Neuronal stem cell (in vitro differentiated cells): ENCODE measurements at places on chromosomes 1 and 21.

DNA sequence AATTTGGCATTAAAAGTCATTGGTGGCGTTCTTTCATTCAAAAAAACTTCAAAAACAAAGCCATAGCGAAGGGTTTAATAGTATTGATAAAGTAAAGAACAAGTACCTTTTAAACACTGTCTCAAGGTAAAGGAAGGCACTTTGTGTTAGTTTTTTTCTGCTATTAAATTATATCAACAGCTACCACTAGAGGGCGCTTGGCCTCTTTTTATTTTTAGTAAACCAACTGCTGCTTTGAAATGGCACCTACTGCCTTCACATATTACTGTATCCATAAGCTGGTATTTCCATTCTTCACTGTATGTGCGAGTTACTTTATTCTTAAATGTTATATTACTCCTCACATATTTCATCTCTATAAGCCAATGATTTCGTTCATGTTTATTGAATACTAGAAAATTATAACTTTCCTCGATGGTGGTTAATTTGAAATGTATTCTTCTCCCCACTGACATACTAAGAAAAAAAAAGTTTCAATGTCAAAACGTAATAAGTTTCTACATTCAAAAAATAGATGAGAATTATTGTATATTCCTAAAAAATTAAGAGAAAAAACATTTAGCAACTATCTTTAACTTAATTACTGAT, 125.7 kb upstream of the CXADR start:
- peak; percentile 61 for DNase-seq

DNA sequence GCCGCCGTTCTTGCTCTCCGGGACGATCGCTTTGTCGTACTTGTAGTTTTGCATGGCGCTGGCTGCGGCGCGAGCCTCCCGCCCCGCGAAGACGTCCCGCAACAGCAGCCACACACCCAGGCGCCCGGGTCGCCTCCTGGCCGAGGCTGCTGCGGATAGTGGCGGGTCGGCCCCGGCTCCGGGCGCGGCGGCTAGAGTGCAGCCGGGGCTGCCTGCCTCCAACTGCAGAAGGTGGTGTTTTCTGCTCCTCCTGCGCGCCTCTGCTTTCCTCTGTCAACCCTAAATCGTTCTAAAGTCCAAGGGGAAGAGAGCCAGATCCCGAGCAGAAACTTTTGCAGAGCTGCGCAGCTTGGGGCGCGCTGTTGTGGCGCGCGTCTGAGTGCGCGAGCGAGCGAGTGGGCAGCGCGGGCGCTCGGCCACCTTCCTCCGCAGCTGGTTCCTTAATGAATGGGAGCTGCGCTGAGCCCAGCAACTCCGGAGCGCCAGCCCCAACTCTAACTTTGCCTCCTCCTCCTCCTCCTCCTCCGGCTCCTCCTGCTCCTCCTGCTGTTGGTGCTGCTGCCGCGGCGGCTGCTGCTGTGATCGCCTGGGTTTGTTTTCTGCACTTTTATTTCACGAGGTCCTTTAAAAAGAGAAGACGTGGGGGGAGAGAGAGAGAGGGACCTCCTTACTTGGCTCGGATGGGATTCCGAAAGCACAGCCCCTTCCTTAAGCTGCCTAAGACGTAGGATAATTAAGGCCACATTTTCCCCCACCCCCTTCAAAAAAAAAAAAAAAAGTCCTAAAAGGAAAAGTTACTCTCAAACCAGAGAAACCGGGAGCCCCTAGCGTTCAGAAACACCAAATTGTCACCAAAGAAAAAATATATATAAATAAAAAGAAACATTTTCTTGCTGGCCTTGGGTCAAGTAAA, at the start of gene PLPP3:
TSS of gene PLPP3 (minus strand) at position 601 of the 913 bp plus-strand sequence. CDS start at position 54, 547 bp downstream.
- peak; percentile 85 for DNase-seq

DNA sequence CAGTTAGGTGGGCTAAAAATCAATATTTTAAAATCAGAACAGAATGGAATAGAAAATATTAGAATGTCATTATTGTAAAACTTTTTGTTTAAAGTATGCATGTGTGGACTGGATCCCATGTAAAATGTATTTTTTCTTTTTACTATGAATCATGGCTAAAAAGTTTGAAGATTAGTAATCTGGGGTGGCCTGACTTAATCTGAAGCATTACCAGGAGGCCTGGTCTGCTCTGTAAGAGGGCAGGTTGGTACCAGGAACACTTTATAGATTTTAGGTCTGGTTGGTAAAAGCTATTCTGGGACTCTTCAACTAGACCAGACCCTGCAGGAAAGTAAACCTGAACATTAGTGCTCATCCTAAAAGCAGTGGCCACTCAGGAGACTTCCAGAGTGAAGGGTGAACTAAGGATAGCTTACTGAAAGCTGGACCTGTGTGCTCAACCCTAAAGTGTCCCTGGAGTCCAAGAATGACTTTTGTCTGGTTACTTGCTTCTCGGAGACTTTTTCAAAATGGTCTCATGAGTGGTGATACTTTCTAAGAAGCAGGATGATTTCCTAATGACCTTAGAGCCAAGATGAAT, 16.5 kb downstream of the RGL1 start:
- DNase-seq: no peak

DNA sequence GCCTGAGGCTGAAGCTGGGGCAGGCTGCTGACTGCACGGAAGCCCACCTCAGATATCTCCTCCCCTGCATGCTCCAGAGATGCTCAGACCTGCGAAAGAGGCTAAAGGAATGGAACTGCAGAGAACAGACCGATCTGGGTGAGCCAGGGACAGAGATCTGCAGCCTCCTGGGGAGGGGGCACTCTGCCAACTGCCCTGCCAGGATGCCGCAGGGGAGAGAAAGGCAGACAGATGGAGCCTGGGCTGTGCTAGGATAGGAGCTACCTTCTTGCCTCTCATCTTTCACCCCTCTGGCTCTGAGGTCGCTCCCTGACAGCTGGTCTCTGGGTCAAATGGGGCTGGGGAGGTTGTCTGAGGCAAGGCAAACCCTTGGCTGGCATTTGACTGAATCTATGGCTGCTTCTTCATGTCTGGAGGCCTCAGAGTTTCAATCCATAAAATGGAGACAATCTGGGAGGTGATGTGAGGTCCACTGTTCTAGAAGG, 238.2 kb downstream of the GRIK3 start:
- DNase-seq: no peak

DNA sequence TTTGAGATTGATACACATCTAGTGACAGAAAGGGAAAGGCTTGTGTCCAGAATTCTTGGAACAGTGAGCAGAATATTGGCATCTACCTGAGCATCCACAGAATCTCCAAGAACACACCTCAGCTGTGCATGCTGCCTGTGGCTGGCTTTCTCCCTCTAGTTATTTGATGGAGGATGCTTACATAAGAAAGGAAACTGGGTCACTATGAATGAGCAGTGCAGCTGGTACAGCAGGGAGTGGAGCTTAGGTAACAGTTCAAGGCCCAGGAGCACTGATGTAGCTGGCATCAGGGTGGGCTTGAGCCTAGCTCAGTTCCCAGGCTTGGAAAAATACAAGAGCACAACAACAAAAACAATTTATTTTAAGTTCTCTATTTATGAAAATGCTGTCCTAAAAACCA, 26.3 kb downstream of the RGS8 start:
- DNase-seq: no peak

DNA sequence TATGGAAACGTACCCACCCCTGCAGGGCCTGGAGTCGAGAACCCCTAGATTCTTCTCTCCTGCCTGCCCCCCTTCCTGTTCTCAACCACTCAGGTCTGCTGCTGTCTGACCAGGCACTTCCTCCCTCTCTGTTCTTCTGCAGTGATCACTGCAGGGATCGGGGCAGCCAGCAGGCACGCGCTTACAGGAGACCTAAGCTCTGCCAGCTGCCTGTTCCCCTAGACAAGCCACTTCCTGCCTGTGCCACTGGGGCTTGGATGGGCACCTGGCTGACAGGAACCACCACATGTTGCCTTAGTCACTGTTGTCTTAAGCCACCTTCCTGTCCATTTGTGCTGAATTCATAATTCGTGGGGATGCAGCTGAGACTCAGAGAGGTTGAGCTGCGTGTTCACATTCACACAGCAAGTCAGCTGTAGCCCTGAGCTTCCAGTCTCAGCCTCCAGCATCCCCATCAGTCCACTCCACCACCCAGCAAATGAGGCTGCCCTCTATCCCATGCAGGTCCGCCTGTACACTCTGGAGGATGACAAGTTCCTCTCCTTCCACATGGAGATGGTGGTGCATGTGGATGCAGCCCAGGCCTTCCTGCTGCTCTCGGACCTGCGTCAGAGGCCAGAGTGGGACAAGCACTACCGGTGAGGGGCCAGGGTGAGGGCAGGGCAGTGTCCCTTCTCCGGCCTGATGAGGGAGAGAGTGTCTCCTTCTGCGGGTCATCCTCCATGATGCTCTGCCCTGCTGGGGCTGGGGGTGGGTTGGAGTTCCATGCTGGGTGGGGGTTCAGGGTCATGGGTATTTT, 18.6 kb downstream of the FAM151A start:
- no peak for DNase-seq

- no peak for DNase-seq
Measured at GRCh38 chr1:95304803-95305202, 70.8 kb downstream of the RWDD3 start.

DNA sequence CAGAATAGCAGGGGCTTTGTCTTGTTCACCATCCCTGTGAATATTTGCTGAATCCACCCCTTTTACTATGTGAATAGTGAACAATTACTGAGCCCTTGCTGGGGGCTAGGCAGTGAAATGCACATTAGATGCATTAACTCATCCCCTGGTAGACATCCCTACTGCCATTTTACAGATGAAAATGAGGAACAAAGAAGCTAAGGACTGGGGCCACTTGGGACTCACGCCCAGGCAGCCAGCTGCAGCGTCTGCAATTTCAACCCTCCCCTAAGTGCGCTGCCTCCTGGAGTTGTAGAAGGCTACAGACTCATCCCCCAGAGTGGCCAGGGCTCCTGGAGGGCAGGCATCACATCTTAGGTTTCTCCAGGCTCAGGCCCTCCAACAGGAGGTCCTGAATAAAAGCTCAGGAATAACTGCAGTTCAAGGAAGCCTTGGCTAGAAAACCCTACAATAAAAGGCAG, 31.6 kb downstream of the CAPZB start:
- DNase-seq: no peak

- DNase-seq: no peak
Measured at GRCh38 chr21:39079617-39080016, 103.6 kb downstream of the PSMG1 start.

DNA sequence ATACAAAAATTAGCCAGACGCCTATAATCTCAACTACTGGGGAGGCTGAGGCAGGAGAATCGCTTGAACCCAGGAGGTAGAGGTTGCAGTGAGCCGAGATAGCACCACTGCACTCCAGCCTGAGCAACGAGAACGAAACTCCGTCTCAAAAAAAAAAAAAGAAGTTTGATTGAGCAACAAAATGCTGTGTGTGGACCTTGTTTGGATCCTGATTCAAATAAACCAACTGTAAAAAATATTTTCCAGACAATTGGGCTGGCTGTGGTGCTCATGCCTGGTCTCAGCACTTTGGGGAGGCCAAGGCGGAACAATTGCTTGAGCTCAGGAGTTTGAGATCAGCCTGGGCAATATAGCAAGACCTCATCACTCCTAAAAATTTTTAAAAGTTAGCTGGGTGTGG, 16.8 kb downstream of the PTAFR start:
- no peak for DNase-seq

DNA sequence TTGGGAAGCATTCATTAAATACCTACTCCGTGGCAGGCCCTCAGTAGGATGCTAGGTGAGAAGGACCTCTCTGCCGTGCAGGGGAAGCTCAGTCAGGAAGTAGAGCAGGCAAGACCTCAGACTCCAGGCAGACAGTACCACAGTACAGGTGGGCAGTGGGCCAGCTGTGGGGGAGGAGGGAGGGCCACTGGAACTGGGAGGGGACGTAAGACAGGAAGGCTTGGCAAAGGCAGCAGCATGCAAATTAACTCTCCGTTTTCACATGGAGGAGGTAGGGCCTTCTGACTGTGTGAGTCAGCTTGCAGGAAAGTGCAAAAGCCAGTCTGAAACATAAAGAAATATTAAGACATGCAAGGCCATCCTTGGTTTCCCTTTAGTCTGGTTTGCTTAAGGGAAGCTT, 157.7 kb downstream of the TRIM33 start:
- no peak for DNase-seq

- no peak for DNase-seq
Measured at GRCh38 chr1:180836449-180836848, 76.2 kb upstream of the KIAA1614 start.

GRCh38 chr1:94531664-94532063, 9.9 kb downstream of the F3 start:
- DNase-seq: no peak

DNA sequence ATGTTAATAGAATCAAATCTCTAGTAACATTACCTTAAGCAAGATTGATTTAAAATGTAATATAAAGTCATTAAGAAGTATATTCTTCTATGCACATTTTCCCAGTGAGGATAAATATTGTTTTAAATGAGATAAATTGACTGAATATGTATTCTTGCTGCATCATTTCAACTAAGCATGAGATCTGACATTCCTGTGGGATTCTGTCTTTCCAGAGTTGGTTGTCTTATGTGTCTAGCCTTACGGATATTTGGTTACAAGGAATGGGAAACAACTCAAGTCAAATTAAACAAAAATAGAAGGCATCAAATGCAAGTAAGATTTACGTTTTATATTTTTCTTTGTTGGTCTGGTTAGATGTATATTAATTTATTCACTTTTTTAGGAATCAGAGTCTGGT, 287.5 kb downstream of the PTGER3 start:
- no peak for DNase-seq

DNA sequence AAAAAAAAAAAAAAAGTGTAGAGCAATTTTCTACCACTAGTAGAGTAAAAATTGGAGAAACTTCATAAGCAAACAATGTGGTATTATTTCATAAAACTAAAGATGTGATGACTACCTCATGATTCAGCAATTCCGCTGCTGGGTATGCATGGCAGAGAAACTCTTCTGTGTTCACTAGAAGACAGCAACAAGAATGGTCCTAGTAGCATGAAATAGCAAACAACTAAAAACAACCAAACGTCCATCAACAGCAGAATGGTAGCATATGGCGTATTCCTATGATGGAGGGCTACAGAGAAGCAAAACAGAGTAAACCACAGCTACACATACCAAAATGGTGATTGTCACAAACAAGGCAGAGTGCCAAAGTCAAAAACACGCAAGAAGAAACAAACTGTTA, 18.9 kb downstream of the HTR1D start:
- DNase-seq: no peak

- DNase-seq: no peak
Measured at GRCh38 chr1:91779548-91780021, 106.4 kb downstream of the TGFBR3 start.

DNA sequence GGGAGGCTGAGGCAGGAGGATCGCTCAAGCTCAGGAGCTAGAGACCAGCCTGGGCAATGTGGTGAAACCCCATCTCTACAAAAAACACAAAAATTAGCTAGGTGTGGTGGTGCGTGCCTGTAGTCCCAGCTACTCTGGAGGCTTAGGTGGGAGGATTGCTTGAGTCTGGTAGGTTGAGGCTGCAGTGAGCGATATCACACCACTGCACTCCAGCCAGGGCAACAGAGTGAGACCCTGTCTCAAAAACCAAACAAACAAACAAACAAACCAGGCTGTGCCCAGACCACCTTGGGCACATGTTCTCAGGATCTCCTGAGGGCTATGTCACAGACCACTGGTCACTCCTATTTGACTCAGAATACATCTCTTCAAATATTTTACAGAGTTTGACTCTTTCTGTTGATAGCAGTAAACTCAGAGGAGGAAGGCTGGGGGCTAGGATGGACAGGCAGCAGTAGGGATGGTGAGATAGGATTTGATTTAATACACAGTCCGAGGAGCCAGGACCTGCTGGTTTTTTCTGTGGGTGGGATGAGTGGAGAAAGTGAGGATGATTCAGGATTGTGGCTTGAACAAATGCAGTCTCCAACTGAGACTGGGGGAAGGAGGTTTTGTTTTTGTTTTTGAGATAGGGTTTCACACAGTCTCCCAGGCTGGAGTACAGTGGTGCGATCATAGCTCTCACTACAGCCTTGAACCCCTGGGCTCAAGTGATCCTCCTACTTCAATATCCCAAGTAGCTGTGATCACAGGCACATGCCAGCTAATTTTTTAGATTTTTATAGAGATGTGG, 46.5 kb downstream of the OLFML3 start:
- no peak for DNase-seq
